ENCODE measurements at places on chromosomes 1 and 21.

DNA sequence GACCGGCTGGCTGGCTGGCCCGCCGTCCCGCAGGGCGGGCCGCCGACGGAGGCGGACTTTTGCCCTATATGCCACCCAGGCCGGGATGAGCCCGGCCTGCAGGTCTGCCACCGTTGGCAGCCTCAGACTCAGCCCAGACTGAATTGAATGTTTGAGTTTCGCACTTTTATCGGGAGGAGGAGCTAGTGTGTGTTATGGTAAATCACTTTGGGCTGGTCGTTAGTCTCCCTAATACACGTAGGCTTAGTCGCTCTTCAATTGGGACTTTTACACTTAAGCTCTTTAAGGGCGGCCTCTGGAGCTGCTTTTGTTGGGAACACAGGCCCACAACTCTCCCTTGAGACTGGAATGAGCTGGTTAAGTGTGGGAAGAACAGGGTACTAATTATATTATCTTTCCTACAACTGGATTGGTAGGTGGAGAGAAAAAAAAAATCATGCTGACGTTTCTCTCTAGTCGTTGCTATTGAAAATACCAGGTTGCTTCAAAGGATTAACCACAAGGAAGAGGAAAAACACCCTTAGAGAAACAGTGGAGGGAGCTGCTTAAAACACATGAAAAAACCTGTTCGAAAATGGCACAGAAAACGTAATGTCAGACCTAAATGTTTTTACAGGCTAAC is 1.4 kb upstream of the IRF2BP2 start:
- DNase-seq, result peak; percentile 42

DNA sequence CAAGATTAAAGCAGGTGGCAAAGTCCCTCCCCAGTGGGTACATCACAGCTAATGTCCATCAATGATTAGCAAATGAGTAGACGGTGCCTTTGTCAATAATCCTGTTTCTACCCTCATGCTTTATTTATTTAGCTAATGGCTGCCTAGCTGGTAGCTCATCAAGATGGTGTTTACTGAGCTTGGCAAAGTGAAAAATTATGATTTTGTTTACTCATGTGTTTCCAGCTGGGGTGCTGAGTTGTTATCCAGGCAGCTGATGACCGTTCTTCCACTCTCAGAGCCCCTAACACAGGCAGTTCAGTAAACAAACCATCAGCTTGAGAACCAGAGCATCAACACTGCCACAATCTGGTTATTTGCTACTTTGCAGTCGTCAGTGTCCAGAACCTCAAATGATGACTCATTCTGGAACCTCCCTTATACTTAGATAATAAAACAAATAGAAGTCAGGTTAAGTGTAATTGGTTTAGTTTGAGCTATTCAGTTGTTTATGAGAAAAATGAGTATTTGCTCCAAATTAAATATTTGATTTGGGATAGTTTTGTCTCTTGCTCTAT is 163.9 kb downstream of the ST6GALNAC5 start:
- DNase-seq, result no peak

GRCh38 chr1:198763298-198763714 is 124.5 kb downstream of the PTPRC start:
- DNase-seq, result no peak

DNA sequence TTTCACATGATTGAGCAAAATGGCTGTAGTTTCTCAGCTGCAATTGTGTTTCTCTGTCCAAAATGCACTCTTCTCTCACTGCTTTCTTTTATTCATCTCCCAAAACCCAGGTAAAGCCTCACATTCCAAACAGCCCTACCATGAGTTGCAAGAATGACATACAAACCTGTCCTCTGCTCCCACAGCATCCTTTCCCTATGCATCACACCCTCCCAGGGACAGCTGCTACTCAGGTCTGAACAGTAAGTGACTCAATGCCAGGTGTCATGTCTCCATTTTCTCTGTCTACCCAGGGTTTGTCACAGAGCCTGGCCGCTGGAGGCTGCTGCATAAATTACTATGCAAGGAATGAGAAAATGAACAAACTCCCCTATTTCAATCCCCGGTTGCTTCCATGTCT is 118.5 kb downstream of the PLD5 start:
- DNase-seq, result no peak

- no peak for DNase-seq
These were observed 5.2 kb upstream of the VTCN1 start for GRCh38 chr1:117215733-117216462.

DNA sequence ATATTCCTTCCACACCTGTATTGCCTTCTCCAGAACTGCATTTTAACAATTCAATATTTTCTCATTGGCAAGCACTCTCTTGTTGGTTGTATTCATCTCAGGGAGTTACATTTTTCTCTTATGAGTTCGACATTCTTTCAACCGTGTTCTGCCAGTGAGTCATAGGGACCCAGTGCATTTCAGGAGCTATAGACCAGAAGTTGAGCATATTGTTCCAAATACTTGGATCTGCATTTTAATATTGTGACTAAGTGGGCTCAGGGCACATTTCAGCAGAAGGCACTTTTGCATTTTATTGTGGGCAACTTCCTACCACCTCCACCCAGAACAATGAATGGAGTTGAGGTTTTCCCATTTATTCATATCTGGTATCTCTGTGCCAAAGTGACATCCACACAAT is 132.8 kb downstream of the TNFSF18 start:
- no peak for DNase-seq

DNA sequence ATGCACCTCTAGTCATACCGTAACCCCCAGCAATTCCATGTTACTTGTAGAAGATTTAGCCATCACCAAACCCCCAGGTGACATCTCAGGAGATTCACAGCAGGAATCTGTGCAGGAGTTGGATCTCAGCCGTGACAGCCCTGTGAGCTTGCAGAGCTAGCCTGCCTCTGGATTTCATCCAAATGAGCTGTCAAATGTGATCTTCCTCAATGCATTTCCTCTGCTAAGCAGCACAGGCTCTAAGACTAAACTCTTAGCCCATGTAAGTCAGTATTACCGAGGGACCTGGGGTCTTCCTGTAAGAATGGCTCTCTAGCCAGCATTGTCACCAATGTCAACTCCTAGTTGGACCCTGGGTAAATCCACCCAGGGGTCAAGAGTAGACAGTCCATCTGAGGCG is 41.7 kb downstream of the UMODL1 start:
- DNase-seq, result no peak

GRCh38 chr1:230144010-230144614 is 77.1 kb downstream of the GALNT2 start:
- no peak for DNase-seq

DNA sequence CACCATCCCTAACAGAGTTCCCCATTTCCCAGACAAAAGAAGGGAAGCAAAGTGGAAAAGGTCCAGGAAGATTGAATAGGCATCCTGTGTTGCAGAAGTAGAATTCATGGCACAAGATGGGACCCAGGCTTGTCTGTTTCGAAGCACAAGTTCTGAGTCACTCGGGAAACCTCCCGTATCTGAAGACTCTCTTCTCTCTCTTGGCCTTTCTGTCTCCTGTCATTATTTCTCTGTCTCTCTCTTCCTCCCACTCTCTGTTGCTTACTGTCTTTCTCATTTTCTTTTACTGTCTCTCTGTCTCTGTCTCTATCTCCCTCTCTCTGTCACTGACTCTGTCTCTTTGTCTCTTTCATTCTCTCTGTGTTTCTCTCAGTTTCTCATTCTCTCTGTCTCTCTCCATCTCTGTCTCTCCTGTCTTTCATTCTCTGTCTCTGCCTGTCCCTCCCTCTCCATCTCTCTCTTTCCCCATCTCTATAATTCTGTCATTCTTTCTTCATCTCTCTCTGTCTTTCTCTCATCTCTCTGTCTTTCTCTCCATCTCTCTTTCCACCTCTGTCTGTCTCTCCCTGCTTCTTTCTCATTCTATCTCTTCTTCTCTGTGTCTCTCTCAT is 23.7 kb downstream of the RNF187 start:
- DNase-seq, result no peak

DNA sequence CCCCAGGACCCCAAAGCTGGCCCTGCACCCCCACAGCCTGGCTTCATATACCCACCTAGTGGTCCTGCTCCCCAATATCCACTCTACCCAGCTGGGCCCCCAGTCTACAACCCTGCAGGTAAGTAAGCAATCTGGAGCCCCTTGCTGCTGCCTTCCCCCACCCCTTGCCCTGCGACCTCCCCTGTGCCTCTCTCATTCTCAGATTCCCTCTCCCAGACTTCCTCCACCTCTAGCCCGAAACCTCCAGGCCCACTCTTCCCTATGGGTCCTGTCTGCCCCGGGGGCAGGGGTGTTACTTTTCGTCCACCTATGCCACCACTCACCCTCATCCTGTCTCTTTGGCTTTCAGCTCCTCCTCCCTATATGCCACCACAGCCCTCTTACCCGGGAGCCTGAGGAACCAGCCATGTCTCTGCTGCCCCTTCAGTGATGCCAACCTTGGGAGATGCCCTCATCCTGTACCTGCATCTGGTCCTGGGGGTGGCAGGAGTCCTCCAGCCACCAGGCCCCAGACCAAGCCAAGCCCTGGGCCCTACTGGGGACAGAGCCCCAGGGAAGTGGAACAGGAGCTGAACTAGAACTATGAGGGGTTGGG is 2.9 kb downstream of the SHISA4 start:
- DNase-seq, result no peak

GRCh38 chr1:153639280-153639679 is 5.4 kb downstream of the CHTOP start:
- no peak for DNase-seq

DNA sequence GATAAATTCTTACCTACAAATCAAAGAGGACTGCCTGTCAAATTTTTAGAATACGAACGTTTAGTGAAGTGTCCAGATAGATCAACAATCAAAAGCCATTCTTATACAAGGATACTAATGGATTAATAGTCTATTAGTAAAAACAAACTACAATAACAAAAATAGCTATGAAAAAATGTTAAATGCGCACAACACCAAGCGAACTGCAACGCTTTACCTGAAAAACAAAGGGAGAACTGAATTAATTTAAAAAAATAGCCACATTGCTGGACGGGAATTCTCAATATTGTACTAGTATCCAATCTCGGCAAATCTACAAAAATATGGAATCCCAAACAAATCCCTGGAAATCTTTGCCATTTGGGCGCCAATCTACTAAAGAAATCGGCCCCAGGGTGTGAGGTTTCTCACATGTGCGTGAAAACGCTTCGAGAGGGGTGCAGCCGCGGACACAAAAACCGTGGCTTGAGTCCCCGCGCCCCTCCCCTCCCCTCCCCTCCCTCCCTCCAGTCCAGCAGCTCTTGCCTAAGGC is 55.6 kb downstream of the TRAF5 start:
- DNase-seq, result no peak

DNA sequence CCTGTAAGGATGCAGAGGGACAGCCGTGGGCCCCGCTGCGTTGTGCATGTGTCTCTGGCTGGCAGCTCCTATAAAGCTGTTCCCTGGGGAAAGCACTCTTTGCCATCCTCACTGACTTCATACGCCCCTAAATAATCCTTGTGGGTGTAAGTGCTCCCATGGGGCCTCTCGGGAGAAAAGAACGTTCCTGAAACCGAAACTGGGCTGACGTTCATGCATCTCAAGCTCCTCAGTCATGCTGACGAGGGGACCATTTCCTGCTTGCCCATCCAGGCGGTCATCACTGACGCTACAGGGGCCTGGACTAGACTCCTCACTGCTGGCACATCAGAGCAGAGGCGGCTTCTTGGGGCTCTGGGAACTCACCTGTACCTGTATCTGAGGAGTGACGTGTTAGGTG is 73.1 kb upstream of the USP24 start:
- DNase-seq, result no peak

GRCh38 chr1:58649555-58649954 is 50.3 kb downstream of the MYSM1 start:
- no peak for DNase-seq
